ENCODE measurements at places on chromosomes 5 and 9.

- DNase-seq: no peak
These were observed 302.7 kb downstream of the PLK2 start for GRCh38 chr5:58156973-58157701.

DNA sequence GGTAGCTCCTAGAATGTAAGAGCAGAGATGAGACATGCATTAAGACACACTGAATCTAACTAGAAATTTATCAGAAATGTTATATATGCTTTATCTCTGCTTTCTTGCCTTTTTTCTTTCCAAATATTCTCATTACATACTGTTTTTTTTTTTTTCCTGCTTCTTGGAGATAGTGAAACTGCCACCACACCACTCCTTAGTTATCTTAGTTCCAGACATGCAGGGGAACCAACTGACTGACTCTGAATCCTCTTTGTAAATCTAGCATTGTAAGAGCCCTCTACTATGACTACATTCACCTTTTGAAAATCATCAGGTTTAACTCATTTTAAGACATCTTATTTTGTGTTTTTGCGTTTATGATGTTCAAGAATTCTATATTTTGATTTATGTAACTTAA is 181.3 kb upstream of the ST8SIA4 start:
- DNase-seq: no peak

DNA sequence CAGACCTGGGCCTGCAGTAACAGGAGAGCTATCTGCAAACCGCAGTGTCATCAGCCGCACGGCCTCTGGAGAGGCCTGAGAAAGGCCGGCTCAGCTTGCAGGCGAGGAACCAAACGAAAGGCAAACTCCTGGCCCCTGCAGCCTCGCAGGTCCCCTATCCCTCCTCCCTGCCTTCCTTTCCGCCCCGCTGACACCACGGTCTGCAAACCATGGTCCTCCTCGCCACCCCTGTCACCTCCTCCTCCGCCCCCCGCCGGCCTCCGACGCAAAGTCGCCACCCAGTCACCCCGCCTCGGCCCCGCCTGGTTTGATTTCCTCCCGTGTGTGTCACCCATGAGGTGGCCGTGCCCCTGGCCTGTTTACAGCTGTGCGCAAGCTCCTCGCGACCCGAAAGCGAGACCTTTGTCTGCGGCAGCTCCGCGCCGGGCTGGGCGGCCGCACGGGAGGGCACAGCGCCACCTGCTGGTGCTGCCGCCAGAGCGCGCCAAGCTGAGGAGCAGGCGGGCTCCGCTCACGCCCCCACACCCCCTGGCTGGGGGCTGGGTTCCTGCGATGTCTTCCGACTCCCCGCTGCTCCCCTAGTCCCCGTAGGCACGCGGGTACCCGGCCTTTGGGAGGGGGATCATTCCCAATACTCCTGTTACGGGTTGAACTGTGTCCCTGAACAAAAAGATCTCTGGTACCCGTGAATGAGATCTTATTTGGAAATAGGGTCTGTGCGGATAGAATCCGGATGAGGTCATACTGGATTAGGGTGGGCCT is 19.4 kb downstream of the GBGT1 start:
- peak; percentile 89 for DNase-seq

DNA sequence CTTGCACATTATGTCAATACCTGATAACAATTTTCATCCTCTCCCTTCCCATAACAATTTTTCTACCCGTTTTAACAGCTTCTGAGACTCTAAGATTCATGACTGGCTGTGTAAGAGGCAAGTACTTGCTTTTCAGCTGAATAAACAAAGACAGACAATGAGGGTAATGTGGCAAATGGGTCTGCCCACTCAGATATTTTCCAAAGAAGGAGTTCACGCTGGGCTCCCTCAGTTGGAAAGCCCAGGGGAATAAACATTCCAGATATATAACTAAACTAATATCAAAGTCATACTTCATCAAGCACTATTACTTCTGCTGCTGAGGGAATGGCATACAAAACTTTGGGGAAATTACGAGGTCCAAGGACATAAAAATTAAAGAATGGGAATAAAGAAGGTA is 24.4 kb downstream of the MEGF9 start:
- peak; percentile 15 for DNase-seq

DNA sequence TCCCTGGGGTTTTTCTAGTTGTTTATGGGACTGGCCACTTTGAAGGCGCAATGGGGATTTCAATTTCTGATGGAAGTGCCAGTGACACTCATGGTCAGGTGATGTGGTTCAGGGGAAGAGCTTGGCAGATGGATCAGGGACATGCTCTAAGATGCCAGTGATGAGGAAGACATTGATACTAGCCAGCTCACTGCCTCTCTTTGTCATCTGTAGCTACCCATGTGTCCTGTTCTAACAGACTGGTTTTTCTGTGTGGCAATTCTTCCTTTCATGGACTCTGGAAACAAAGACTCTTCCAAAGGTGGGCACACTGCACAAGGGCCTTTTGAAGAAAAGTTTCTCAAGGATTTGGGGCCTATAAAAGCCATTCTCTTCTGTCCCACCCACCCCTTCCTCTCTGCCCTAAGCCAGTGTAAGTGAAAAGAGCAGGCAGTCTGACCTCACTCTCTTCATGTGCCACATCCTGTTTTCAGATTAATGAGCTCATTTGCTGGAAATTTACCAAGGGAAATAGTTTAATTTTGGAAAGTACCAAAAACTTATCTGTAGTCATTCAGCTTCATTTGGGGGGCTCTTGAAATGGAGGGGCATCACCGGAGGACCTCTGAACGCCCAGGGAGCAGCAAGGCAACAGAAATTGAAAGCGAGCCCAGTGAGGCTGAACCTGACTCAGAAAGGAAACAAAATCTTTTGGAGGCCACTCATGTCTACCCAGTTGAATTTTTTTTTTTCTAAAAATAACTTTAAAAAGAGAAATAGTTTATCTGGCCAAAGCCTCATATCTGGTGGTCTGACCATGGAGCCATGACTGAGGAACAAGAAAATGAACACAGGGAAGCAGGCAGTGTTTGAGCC is 4.9 kb upstream of the TRAF1 start:
- no peak for DNase-seq

DNA sequence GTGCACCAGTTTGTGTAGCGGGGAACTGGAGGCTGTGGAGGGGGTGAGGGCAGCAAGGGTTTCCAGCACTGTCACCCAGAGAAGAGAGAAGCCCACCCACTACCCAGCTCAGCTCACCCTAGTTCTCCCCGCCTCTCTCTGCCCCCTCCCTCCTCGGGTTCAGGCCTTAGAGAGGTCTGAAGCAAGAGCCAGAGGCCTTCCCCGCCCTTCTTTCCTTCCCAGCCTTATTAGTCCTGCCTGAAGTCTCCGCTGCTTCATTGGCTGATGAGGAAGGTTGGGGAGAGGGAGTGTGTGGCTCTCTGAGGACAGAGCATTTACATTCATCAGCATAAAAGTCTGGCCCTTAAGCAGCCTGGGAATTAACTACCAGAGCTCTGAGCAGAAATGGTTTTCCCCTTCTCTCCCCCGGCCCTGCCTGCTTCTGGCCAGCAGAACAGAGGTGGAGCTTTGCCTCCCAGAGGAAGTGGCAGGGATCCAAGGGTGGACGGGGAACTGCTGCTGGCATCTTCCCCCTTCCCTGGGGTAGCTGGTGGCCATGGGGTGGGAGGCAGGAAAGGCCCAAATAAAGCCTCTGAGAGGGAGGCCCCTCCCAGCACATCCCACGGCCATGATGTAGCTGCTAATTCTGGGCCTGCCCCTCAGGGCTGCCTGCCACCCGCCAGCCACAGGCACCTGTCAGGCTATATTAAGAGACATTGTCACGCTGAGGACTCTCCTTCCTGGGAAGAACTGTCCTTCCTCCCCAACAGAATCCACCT is 4.1 kb downstream of the DNAJB5 start:
- no peak for DNase-seq

- no peak for DNase-seq
These were observed 14.9 kb downstream of the FOXI1 start for GRCh38 chr5:170120576-170120975.

DNA sequence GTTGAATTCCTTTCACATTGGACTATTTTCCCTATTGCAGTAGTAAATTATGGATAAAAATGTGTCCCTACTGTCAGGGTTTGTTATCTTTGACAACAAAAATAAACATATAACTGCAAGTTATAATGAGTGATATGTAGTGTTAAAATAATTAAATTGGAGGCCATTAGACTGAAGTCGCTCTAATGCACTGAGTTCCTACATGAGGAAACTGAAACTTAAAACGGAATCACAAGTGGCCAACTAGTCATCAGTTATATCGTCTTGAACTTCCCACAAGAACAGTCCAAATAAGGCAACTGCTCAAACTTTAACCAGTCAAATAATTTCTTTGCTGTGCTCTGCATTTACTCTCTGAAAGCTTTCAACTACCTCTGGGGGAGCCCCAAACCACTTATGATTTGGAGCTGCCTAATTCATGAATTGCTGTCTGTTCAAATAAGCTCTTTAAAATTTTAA is 2.1 kb upstream of the IFT74 start:
- DNase-seq: no peak

DNA sequence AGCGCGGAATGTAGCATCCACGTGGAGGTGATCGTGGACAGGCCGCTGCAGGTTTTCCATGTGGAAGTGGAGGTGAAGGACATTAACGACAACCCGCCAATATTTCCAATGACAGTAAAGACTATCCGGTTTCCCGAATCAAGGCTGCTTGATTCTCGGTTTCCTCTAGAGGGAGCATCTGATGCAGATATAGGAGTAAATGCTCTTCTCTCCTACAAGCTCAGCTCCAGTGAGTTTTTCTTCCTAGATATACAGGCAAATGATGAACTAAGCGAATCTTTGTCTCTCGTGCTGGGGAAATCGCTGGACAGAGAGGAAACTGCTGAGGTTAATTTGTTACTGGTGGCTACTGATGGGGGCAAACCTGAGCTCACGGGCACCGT is 598 bp downstream of the PCDHA2 start:
- peak; percentile 16 for DNase-seq

- DNase-seq: no peak
These were observed 146.2 kb upstream of the IRX1 start for GRCh38 chr5:3449481-3449880.

DNA sequence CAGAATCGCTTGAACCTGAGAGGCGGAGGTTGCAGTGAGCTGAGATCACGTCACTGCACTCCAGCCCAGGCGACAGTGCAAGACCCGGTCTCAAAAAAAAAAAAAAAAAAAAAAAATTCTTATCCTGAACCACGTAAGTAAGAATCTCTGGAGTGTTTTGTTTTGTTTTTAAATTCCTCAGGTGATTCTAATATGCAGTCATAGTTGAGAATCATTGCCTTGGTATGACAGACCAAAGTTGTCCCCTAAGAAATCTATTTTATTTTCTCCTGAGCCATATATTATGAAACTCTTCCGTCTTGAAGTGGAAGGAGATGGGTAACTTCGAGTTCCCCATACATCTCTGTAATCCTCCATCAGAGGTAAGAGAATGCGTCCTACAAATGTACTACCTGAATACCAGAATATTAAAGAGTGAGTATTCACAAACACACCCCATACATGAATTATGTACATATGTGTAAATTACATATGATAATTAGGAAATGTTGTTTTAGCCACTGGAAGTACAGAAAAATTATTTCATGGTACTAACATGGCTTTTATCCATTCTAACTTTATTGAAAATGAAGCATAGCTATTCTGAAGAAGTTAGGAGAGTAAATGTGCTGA is 26.7 kb upstream of the SVEP1 start:
- no peak for DNase-seq

DNA sequence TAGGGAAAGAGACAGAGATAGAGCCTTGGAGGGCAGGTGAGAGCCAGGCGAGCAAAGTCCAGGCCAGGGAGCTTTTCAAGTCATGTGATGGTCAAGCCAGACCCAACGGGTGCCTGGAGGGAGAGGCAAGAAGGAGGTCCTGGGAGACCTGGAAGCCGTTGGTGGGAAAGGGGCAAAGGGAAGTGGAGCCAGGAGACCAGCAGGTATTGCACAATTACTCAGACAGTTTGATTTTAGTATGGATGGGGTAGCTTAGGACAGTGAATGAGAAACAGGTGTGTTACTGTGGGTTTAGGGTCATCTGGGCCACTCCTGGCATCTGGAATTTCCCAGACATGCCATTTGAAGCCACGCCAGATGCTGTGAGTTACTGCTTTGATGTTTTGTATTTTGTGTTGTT is 5.1 kb downstream of the SECISBP2 start:
- DNase-seq: no peak

GRCh38 chr9:126523611-126524111 is 90.1 kb upstream of the LMX1B start:
- no peak for DNase-seq

DNA sequence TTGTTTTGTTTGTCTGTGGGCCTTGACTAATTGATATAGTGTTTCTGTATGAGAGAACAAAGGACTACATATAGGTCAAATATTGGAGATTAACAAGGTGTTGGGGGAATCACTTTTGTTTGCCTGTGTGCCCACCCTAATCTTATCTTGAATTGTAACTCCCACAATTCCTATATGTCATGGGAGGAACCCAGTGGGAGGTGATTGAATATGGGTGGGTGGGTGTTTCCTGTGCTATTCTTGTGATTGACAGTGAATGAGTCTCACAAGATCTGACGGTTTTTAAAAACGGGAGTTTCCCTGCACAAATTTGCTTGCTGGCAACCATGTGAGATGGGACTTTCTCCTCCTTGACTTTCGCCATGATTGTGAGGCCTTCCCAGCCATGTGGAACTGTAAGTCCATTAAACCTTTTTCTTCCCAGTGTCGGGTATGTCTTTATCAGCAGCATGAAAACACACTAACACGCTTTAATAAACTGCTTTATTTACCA is 64.9 kb upstream of the HSPB3 start:
- no peak for DNase-seq

DNA sequence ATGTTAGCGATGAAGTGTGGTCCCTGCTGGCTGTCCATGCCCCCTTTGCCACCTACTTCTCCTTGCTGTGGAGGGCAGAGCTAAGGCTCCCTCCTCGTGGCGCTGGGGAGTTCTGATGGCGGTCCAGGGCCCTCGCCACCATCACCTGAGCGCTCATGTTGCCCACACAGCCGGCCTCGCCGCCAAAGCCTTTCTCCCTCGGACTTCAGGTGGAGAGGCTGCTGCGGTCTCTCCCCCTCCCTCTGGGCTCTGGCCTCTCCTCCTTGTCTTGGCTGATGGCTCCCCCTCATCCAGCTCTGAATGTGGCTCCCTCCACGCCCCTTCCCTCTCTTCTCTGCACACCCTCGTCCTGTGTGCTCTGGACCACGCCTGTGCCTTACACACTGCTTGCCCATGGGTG is 14.5 kb upstream of the LPCAT1 start:
- DNase-seq: no peak

DNA sequence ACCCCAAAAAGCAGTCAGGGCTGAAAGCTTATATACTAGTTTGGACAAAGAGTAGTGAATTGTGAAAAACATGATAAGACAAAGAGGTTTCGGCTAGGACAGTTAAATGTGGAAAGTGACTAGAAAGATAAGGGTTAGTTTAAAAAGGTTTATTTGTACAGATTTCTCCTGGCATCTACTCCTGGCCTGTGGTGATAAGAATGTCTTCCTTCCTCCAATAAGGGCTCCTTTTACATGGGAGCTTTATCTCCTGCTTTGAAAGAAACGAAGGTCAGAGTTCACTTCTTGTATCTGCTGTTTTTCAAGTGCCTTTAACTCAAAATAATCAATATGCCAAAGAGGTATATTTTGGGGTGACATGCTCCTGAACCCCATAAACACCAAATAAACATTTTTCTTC is 776.1 kb upstream of the COX7C start:
- DNase-seq: no peak
